Umbilical cord (tissue), 2 donors: ENCODE measurements at places on chromosomes 7 and 10. TPM values are rescaled to one million over a fixed set of nuclear protein-coding genes. Genes with fewer than 3 reads are reported as not detected.
A peak's percentile ranks its signal among the peaks of the same experiment; 100 is the strongest.

Gene NDUFB8
- 74.9 TPM for total RNA-seq

Gene ABCC2
- total RNA-seq: 0.72 TPM

Gene CREB5
- 17.8 TPM for total RNA-seq

Gene CRCP
- total RNA-seq: 59.5 TPM

Gene HOXA7
- 0.72 TPM for total RNA-seq

Gene LEP
- 2.2 TPM for total RNA-seq

Gene DPP6
- total RNA-seq: 1.2 TPM

Gene SPDYE6
- not detected for total RNA-seq

- no peak for DNase-seq
These were observed 75.3 kb upstream of the SAMD8 start for GRCh38 chr10:75035975-75036708.

GRCh38 chr10:72133517-72133916, 45.2 kb upstream of the SPOCK2 start:
- peak; percentile 25 for DNase-seq

DNA sequence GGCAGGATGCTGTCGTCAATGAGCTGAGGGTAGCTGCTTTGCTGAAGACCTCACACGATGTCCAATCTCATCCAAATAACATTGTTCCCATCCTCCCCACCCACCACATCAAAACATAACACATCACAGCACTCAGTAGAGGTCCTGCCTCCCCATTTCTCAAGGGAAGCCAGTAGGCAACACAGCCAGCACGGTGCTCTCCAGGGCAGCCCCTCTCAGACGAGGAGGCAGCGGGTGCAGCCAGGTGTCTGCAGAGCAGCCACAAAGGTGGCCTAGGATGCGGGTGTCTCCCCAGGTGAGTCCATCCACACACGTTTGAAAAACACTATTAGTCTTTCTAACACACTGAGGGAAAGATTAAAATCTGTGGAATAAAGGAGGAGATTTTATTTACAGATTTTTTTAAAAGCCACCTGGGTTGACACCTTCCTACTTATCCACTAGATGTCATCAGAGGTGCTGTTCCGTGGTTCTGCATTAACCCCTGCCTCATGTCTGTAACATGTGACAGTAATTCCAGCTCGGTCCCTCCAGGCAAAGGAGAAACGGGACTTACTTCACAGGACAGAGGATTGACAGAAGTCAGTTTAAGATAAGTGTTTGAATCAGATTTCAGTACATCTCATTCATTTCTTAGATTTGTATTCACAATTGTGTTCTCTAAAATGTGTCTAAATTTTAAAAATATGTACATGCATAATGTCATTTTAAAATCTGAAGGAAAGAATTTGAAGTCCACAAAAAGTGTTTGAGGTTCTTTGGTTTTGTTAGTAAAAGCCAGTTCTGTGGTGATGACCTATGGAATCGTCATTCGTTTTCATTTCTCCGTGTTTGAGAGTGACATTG, 68.0 kb downstream of the LANCL2 start:
- peak; percentile 33 for DNase-seq

GRCh38 chr10:77583527-77583926, 54.1 kb downstream of the KCNMA1 start:
- DNase-seq: no peak

GRCh38 chr10:11562888-11563287, 48.6 kb downstream of the USP6NL start:
- no peak for DNase-seq

DNA sequence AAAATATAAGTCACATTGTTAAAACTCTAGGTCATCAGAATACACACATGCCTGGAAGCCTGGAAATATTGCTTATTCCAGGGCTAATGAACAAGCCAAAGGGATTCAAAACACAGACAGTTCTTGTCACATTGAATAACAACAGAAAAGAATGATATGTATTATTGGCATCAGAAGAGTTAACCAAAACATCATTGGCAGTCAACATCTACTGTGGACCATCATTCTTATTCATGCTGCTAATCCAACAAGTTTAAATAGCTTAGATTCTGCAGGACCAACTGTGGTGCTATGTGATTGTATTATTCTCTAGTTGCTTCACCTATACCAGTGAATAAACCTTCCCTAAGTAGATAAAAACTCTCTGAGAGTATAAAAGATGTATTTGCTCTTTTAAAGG, 198.3 kb downstream of the NEBL start:
- DNase-seq: no peak

- peak; percentile 95 for DNase-seq
These were observed 76.4 kb upstream of the LRRC17 start for GRCh38 chr7:102836191-102836919.

GRCh38 chr10:117444497-117445040, 69.3 kb upstream of the PDZD8 start:
- no peak for DNase-seq

- no peak for DNase-seq
These were observed 67.5 kb downstream of the MKI67 start for GRCh38 chr10:128058750-128059134.

- no peak for DNase-seq
These were observed 399.5 kb upstream of the LRGUK start for GRCh38 chr7:133727476-133728214.

DNA sequence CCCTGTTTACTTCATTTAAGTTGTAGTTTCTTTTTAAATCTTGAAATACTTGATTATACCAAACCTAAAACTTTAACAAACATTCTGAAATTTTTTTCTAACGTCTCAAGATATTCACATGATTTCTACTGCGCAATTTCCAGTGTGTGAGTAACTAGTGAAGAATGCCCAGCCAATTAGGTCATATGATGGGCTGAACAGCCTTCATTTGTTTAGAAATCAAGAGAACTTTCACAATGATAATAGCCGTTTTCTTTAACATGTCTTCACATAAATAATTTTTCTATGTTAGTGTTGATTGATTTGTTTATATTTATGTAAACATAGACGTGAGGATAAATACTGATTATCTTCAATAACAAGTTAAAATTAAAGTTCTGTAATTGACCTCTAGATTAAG, 21.8 kb downstream of the STAM start:
- DNase-seq: peak; percentile 51

DNA sequence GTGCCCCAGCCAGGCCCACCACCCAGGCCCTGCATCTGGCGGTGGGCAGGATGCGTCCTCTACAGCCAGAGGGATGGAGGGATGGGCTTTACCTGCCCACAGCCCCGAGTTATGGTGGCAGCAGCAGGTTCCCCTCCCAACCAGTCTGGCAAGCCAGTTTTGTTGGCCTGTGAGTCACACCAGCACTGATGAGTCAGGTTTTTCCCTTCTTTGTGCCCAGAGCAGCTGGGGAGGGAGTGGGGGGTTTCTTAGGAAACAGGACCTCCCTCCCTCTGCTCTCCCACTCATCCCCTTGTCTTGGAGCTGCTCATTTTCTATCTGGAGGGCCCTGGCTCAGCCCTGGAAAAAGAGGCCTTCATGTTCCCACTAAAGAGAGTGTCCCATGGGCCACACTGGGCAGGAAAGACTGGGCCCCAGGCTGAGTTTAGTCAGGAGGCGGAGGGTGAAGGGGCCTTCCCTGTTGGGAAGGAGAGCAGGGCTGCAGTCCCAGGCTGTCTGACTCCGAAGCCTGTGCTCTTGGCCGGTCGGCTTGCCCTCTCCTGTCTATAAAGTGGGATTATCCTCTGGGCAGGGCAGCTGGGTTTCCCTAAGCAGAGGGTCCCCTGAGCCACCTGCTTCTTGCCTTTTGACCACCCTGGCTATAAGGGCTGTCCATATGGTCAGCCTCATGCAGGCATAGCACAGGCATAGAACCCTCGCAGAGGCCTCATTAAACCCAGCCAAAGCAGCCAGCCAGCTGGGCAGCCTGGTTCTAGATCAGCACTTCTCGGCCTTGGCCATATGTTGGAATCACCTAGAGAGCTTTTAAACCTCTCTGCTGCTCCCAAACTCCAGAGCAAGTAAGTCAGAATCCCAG, 30.2 kb upstream of the ANKRD2 start:
- DNase-seq: peak; percentile 91

DNA sequence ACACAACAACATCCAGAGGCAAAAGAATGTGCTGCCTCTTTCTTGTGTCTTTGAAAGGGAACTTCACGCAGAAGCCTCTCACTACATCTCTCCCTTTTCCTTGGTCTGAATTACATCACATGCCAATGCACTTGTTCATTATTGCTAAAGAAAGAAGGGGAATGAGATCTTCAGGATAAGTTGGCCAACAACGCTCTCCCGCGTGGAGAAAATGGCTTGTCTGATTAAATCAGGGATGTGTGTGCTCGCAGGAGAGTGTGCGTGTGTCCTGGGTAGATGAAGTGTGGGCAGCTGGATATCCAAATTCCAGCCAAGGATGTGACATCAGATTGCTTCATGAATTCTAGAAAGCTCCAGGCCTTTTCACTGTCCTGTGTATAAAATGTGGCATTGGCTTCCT, 541.6 kb upstream of the FZD8 start:
- no peak for DNase-seq

- DNase-seq: no peak
These were observed 2.4 kb downstream of the CYP51A1 start for GRCh38 chr7:92131764-92132330.

GRCh38 chr7:20438694-20439376, 108.1 kb downstream of the ITGB8 start:
- no peak for DNase-seq

DNA sequence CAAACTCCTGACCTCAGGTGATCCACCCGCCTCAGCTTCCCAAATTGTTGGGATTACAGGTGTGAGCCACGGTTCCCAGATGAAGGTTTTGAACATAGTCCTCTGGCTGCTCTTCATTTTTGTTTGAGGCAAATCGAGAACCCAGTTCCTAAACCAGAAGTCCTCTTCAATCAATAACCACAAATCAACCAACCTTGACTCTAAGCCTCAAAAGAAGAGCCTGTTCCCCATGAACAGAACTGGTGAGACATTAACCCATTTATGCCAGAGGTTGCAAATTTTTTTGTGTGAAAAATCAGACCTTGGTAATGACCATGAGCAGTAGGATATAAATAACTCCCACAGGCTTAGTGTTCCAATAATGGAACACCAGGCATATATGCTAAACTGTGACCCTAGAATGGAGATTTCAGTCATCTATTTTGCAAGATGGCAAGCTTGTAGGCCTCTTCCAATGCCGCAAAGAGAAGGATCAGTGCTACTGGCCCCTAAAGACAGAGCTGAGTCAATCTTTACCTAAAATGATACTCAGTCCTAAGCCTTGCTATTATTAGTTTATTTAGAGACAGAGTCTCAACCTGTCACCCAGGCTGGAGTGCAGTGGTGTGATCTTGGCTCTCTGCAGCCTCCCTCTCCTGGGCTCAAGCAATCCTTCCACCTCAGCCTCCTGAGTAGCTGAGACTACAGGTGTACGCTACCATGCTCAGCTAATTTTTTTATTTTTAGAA, 15.9 kb downstream of the KPNA7 start:
- no peak for DNase-seq

- no peak for DNase-seq
These were observed 22.0 kb downstream of the IMMP2L start for GRCh38 chr7:111540199-111540815.

DNA sequence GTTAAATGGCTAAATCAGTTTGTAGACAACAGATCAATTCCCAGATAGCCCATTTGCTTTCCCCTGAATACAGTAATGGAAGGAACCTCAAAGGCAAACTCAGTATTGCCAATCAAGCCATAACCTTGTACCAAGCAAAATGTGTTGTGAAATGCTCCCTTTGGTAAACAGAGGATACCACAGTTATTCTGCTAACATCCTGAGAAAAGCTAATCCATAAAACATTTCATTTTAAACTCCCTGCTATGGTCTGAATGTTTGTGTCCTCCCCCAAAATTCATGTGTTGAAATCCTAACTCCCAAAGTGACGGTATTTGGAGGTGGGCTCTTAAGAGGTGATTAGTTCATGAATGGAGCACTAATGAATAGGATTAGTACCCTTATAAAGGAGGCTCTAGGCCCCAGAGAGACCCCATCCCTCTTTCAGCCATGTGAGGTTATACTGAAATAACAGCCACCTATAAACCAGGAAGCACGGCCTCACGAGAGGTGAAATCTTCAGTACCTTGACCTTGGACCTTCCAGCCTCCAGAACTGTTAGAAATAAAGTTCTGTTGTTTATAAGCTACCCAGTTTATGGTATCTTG, 89.3 kb upstream of the RNF148 start:
- no peak for DNase-seq

- peak; percentile 73 for DNase-seq
These were observed 20.9 kb downstream of the SLC25A13 start for GRCh38 chr7:96300986-96301385.

GRCh38 chr10:30828164-30828563, 198.6 kb upstream of the LYZL2 start:
- DNase-seq: no peak
